ENCODE measurements at places on chromosomes 3 and 15. TPM values are rescaled to one million over a fixed set of nuclear protein-coding genes. Genes with fewer than 3 reads are reported as not detected.

Gene FGF7
- total RNA-seq = 0.23 TPM

Gene CFAP161
- 21.1 TPM for total RNA-seq

Gene CELSR3
- 7.6 TPM for total RNA-seq

Gene ERC2
- 20.5 TPM for total RNA-seq

Gene UBP1
- 83.3 TPM for total RNA-seq

Gene SPATA12
- total RNA-seq = 0.15 TPM

GRCh38 chr3:119524931-119525662 is 26.8 kb downstream of the TIMMDC1 start:
- no peak for DNase-seq

DNA sequence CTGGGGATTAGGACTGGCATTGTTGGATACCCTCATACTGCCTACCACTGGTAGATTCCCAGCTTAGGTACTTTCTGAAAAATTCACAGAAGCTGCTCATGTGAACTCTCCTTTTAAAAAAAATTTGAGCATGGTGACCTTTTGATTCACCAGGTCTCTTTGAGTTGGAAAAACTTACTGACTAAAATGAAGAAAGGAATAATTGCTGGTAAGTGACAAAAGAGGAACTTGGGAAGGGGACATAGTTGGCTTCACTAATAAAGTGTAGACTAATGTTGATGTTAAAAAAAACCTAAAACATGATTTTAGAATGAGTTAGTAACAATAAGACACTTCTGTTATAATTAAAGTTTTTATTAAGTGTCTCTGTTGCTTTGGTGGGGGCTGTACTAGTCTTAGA is 8.6 kb downstream of the VPS8 start:
- no peak for DNase-seq

- DNase-seq = no peak
Measured at GRCh38 chr3:132321304-132321703, 4.1 kb downstream of the ACP3 start.

DNA sequence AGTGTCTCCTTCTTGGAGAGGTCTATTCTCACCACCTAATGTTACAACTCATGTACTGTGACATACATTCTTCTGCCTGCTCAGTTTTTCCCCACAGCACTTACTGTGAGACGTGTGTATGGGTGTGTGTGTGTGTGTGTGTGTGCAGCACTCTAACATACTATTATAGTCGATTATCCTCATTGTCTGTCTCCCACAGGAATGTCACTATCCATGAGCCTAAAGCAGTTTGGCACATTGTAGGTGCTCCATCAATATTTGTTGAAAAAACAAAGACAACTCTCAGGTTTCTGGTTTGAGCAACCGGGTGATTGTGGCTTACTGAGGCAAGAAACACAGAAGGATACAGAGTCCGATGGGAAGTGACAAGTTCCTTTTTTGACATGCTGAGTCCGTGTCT is 8.6 kb upstream of the ZNF148 start:
- DNase-seq = no peak

DNA sequence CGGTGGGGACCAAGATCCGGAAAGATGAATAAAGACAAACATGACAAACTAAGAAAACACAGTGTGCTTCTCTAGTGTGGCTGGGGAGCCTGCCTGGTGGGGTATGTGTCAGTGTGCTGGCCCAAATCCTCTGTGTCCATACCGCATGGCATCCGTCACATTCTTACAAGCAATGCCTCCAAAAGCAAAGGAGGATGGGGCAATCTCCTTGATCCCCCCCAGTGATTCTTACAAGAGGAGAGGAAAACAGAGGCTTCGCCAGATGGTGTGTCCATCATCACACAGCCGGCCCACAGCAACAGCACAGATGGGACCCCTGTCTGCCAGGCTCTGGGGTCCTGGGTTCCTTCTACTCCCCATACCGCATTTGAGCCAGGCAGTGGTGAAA is 558 bp upstream of the IL17RC start:
- no peak for DNase-seq

- no peak for DNase-seq
Measured at GRCh38 chr3:14885307-14885706, 62.1 kb upstream of the NR2C2 start.

DNA sequence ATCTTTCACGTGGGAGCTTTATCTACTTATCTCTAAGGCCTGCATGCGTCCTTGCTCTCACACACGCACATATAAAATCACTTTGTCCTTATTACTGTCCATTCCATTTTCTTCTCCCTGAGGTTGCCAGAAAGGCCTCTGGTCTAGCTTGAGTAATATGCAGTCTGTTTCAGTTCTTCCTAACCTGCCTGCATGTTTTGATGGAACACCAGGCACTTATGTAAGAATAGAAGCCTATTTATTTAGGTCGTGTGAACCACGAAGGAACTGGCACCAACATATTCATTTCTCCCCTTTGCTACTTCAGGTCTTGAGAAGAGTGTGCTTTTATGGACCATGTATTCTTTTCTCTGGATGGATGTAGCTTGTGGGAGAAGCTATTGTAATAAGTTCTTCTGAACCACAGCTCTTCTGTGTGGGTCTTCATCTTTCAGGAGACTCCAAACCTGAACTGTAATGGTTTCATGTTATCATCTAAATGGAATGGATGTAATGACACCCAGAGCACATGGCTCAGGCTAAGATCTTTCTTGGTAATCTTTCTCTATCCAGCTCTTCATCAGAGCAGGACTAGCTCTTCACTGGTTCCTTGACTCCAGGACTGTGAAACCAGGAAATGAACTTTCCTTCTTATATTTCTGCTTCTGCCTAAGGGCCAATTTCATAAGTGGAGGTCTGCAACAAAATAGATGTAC is 53.8 kb downstream of the UBE2E2 start:
- DNase-seq = no peak

DNA sequence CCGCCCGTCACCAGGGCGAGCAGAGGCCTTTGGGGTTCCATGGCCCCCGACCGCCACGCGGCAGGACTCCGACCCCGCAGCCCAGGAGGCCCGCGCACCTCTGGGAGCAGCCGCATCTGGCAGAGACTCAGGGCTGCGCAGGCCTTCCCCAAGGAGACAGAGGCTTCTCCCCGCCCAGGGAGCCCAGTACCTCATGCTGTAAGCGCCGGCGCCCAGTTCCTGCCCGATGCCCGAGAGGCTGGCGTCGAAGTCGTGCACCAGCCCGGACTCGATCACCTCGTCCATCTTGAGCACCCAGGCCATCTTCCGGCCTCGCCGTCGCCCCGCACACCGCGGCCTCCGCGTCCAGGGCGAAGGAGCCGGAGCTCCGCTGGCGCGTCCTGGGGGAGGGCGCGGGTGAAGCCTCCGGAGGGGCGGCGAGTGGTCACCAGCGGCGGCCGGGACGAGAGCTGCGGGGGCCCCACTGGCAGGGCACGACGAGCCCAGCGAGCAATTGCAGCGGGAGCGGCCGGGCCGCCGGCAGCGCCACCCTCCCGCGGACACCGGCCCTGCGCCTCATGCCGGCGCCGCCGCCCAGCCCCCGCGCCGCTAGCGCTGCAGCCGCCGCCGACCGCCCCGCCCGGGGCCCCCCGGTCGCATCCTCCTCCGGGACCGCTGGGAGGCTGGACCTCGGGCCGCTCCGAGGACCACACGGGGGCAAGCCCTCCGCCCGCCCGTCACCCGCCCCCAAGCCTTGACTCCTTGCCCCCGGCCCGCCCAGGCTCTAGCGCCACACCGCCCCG is 468 bp downstream of the UBP1 start:
- peak; percentile 55 for DNase-seq

Measured in endothelial cell (in vitro differentiated cells).